Stimulated activated CD8-positive, alpha-beta memory T cell treated with anti-CD3 and anti-CD28 coated beads, Interleukin-7, amount 100 ng/mL, for 24 hours (primary cell): ENCODE measurements at places on chromosomes 4 and X.

DNA sequence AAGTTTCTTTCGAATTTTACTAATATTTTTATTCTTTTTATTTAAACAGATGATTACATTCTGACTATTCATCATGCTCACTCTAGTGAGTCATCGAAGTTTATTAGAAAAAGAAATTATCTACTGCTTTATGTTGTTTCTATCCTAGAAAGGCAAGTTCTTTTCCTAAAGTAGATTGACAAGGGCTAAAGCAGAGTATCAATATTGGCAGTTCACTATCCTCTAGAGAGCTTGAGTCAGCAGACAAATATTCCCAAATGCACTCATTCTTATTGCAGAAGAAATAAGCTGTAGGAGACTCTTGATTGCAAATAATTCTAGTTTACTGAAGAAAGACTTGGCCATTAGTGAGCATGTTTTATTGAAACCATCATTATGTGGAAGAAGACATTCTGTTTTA lies 911.8 kb downstream of the CENPC start:
- DNase-seq, result no peak

- DNase-seq, result no peak
Measured at GRCh38 chrX:71439420-71439819, 73.3 kb downstream of the TAF1 start.

GRCh38 chr4:173231916-173232315 lies 63.3 kb downstream of the GALNT7 start:
- no peak for DNase-seq

- no peak for DNase-seq
Measured at GRCh38 chr4:40264995-40265909, 68.4 kb downstream of the RHOH start.

- no peak for DNase-seq
Measured at GRCh38 chr4:106355193-106355592, 13.4 kb downstream of the GIMD1 start.

DNA sequence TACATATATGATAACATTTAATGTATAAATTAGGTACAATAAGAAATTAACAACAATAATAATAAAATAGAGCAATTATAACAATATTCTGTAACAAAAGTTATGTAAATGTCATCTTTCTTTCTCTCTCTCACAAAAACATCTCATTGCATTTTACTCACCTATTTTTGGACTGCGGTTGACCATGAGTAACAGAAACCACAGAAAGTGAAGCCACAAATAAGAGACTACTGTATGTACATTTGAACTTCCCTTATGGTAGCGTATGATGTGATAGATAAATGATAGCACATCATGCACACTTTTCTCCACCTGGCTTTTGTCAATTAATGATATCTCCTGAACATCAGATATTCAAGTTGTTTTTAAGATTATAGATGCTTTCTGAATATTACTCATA lies 80.5 kb downstream of the HNRNPD start:
- DNase-seq, result no peak

- DNase-seq, result no peak
Measured at GRCh38 chr4:78779280-78779679, 3.1 kb downstream of the BMP2K start.

DNA sequence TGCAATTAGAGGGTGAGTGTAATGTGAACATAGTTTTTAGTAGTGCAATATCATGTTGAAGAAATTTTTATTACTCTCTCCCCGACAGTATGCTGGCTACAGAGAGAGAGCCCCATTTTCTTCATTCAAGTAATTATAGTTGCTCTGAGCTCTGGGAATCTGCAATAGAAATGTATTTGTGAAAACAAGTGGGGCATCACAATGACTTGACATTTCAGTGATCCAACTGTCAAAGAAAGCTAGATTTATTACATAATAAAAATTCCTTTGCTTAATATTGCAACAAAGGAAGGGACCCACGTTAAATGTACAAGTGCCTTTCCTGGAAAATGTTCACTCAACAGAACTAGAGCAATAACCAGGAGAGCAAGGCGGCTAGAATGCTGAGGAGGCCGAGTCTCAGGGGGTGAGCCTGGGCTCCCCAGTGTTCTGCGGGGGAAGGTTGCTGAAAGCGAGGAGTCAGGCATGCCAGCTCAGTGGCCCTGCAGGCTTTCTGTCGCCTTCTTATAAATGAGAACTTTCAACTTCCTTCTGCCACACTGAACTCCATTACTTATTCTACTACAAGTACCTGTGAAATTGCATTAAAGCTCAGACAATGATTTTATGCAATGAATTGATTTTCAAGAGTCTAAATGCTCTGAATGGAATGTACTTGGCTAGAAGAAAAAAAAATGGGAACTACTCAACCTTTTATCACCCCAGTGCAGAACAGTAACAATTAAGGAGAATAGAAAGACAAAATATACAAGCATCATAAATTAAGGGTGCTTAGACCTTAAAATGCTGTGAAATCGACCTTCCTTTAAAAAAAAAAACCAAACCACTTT lies 476.4 kb downstream of the AFF2 start:
- no peak for DNase-seq

DNA sequence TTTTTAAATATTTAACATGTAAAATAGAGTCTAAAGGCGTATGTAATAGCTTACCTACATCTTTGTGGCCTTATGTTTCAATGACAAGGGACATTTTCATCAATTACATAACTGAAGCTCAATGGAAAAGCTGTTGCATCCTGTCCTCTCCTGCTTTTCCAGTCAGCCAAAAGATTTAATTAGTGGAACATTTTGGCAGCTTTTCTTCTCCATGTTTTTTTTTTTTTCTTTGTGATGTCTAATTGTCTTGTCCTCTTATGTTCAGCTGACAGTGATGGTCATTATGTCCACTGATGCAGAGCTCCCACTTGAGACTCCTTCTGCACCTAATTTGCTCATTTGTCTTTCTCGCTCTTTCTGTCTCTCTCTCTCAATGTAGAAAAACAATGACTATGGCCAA lies 422.2 kb downstream of the GABRG1 start:
- DNase-seq, result no peak

DNA sequence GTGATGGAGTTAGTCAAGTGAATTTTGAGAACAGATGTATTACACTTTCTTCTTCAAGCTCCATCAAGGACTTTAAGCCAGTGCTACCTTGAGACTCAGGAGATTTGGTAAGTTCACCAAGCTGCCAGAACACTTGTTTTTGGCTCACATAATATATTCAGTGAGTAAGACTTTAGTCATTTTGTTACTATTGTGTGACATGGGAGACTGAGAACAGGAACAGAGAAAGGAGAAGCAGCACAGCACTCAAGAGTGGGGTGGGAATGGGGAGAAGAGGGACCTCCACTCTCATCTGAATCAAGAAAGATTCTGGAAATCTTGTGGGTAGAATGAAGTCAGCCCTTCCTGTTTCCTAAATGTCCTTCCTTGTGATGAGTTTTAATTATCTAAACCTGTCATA lies 87.3 kb upstream of the TET2 start:
- DNase-seq, result no peak

GRCh38 chrX:20517565-20517964 lies 250.9 kb upstream of the RPS6KA3 start:
- no peak for DNase-seq

DNA sequence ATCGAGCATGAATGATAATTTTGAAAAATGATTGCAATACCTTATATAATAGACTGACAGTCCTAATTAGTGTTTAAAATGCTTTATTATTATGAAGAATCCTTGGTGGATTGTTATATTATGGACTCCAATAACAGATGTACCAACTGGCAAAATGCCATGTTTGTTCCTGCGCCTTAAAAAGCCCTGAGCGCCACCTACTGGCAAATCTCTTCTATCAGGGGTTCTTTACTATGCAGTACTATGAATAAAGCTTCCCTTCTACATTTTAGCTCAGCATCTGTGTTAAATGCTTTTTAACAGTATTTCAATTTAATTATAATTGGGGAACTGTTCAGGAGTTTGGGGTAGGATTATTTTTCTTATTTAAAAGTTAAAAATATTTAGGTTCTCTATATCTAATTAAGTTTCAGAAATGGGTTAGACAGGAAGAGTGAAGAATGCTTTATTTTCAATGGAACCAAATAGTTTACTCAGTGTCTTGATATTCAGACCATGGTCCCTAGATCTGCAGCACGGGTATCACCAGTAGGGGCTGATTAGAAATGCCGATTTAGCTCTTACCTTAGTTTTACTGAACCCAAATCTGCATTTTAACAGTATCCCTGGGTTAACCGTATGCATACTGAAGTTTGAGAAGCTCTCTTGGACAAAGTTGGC lies 20.0 kb downstream of the CFAP97 start:
- DNase-seq, result peak; percentile 52

DNA sequence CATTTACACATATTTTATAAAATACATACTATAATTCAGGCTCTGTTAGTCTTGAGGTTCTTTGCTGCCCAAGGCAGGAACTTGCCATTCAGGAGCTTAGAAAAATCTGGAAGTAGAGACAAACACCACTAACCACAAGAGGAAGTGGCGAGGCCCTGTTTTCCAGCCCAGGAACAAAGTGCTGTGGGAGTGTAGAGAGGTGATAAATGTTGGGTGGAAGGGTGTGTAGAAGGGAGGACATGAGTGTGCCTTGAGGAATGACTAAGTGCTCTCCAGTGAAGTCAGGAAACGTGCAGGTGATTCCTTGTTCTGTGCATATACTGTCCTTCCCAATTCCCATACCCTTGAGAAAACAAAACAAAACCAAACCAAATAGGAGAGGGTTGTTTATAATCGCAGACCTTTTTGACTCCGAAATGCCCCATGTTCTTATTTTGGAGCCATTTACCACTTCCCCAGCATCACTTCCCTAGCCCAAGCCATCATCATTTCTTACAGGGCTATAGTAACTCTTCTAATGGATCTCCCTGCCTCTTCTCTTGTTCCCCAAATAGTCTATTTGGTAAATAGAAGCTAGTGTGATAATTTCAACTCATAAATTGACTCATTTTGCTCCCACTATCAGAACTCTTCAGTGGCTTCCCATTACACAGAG lies 83.2 kb downstream of the GPAT3 start:
- DNase-seq, result no peak

- DNase-seq, result no peak
Measured at GRCh38 chrX:24494647-24495075, 29.6 kb downstream of the PDK3 start.

DNA sequence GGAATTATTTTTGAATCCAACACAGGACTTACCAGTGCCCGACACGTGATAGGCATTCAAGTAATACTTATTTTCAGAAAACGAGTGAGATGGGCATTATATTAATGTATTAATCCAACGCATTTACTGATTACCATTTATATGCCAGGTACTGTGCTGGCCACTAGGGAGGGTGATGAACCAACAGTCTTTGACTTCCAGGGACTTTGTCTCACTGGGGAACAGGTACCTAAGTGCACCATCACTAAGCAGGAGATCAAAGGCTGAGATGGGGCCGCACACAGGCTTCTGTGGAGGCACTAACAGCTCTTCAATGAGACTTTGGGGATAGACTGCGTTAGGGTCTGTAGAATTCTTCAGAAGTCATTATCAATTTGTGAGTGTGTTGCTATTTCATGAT lies 5.7 kb upstream of the TADA2B start:
- DNase-seq, result no peak

DNA sequence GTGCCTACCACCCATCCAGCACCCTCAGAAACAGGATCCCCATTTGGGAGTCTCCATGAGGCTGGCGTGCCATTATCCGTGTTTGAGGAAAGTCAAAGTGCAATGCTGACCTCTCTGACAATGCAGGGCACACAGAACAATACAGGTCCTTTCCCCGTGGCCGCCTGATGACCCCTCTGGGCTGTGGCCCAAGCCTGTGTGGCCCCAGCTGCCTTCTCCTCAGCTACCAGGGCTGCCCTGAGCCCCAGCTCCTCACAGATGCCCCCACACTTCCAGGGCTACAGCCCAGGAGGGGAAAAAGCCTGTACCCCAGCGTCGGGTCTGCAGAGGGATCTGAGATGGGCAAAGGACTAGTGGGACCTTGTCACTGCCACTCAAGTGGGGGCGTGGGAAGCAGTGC lies 15.5 kb downstream of the ZFYVE28 start:
- no peak for DNase-seq

DNA sequence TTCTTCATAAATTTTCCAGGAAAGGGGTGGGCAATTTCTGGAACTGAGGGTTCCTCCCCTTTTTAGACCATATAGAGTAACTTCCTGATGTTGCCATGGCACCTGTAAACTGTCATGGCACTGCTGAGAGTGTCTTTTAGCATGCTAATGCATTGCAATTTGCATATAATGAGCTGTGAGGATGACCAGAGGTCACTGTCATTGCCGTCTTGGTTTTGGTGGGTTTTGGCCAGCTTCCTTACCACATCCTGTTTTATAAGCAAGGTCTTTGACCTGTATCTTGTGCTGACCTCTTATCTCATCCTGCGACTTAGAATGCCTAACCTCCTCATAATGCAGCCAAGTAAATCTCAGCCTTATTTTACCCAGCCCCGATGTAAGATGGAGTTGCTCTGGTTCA lies 577.8 kb downstream of the NLGN4X start:
- no peak for DNase-seq

GRCh38 chrX:19787305-19787815 lies 100.0 kb downstream of the SH3KBP1 start:
- no peak for DNase-seq

DNA sequence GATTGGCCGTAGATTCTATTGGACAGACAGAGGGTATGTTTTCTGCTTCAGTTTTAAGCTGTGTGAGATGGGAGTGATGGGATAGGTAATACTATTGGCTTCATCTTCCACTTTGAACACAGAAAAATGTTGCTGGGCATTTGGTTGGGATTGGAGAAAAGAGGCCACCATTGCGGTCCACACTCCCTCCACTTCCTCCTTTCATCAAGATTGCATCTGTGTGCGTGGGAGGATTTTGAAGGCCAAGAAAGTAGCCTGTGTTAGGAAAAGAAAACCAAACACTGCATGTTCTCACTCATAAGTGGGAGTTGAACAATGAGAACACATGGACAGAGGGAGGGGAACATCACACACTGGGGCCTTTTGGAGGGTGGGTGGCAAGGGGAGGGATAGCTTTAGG lies 56.4 kb downstream of the EGF start:
- DNase-seq, result no peak

DNA sequence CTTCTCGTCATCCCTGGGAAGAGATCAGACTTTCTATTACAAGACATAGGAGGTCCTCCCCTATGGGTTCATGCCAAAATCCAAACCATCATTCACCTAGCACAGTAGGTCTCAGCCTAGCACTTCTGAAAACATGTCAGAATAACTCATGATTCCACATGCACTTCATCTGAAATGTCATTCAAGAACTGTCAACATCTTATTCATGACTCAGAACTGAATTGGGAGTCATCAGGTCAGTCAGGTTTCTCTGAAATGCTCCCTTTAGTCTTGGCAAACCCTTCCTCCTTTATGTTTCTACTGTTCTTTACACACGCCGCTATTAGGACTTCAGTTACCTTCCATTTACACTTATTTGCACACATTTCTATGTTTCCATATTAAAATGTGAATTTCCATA lies 67.2 kb downstream of the ANTXR2 start:
- DNase-seq, result no peak

DNA sequence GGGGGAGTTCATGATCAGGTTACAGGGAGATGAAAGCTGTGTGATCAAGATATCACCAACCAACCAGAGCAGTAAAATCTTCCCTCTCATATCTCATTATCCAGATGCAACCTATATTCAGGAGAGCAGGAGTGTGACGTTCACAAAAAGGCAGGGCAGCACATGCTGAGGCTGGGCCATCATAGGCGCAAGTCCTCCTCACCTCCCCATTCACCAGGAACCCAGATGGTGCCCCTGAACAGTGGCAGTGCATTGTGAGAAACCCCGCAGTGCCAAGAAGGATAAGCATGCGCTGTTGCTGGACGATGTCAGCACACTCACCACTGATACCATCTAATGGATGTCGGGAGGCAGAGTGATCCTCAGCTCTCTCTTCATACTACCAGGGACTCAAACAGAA lies 170.9 kb downstream of the COL25A1 start:
- DNase-seq, result no peak
